ENCODE measurements at places on chromosomes 12 and 14.
A peak's percentile ranks its signal among the peaks of the same experiment; 100 is the strongest.

DNA sequence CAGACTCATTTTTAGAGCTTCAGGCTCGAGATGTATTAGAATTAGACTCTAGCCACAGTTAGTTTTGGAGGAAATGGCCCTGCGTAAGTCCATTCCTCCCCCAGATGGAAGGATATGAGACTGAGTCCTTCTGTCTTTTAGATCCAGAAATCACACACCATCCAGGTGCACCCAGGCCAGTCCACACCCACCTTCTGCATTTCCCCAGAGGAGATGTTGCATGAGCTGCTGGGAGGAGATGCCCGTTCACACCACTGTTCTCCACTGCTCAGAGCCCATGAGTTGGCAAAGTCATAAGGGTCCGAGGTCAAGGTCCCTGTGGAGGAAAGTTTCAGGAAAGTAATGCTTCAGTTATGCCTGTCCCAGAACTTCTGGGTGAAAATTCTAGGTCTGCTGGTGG lies 29.2 kb downstream of the VWF start:
- no peak for DNase-seq
- no peaks in the 10 kb centered on the region for H3K27me3 ChIP-seq
- no peak overlapping the region for H3K4me3 ChIP-seq
- no peak overlapping the region for H3K27ac ChIP-seq
- no peaks in the 10 kb centered on the region for H3K4me1 ChIP-seq

DNA sequence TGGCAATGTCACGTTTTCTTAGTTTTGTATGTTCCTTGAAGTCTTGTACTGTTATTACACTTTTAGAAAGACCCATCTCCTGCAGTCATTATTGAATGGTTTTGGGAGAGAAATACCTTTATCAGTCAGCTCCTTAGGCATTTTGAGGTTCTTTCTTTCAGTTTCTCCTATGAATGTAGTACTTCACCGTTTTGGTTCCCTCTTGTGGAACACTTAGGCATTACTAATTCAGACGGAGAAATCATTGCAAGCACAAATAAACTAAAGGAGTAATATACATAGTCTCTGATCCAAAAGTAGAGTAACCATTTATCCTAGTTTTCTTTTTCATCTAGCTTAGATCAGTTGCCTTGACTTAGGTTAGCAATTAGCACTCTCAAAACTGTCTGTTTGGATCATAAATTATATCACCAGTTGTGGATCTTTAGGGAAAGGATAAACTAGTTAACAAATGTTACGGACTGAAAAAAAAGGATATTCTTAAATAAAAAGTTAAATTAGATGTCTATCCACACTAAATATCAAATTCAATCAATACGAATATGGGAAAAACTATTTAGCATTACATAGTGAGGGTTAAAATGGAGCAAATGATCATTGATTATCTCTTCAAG lies 1538.3 kb upstream of the SEL1L start:
- no peaks in the 10 kb centered on the region for H3K36me3 ChIP-seq
- no peak overlapping the region for H3K27ac ChIP-seq
- H3K4me3 ChIP-seq: peak overlapping the region; percentile 25
- no peaks in the 10 kb centered on the region for H3K27me3 ChIP-seq
- DNase-seq: peak; percentile 51
- H3K4me1 ChIP-seq: no peaks in the 10 kb centered on the region

GRCh38 chr12:4276524-4277204 lies 3.1 kb downstream of the CCND2 start:
- H3K4me1 ChIP-seq: peaks cover 44% of the 10 kb centered on the region
- peaks cover 48% of the 10 kb centered on the region for H3K36me3 ChIP-seq
- peak; percentile 90 for DNase-seq
- H3K27me3 ChIP-seq: no peaks in the 10 kb centered on the region
- peak overlapping the region; percentile 91 for H3K4me3 ChIP-seq

- H3K4me3 ChIP-seq: no peak overlapping the region
- DNase-seq: no peak
- H3K27ac ChIP-seq: no peak overlapping the region
- H3K27me3 ChIP-seq: no peaks in the 10 kb centered on the region
- no peaks in the 10 kb centered on the region for H3K4me1 ChIP-seq
Measured at GRCh38 chr12:125276567-125276966, 211.3 kb downstream of the AACS start.

DNA sequence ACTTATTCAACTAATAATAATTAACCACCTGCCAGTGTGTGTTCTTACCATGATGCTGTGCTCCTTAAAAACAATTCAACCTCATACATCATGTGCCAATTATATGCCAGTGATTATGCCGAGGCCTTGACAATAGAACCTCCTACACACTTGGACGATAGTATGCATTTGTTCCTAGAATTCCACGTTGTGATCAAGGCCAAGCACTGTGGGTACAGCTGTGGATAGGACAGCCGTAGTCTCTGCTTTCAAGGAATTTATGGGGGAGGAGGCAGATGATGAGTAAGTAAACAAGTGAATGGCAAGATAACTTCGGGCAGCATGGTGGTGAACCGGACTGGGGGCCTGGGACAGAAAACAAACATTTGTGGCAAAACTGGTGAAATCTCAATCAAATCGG lies 18.0 kb upstream of the MYO1H start:
- no peaks in the 10 kb centered on the region for H3K27me3 ChIP-seq
- DNase-seq: no peak
- no peak overlapping the region for H3K4me3 ChIP-seq
- H3K27ac ChIP-seq: no peak overlapping the region
- no peaks in the 10 kb centered on the region for H3K4me1 ChIP-seq

DNA sequence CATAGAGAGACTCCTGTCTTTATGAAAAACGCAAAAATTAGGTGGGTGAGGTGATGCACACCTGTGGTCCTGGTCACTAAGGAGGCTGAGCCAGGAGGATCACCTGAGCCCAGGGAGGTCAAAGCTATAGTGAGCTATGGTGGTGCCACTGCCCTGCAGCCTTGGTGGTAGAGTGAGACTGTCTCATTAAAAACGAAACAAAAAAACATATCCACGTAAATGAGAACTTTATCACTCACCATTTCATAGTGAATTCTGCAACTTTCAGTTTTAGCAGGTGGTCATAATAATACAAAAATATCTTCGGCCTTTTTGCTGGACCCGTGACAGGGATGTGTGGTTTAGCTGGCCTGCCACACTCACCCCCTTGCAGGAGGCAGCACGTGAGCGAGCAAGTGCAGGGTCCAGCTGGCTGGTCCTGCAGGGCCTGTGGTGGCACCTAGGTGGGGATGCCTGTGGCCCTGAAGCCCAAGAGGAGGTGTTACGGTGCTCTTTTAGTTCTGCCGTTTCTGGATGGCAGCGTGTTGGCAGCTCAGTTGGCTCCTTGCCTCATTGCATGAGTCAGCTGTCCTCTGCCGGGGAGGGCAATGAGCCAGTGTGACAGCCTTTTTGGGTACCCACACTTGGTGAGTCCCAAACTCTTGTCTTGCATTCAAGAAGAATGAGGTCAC lies 1330.7 kb upstream of the TMEM132C start:
- DNase-seq: peak; percentile 51
- H3K4me1 ChIP-seq: no peaks in the 10 kb centered on the region
- peak overlapping the region; percentile 63 for H3K27ac ChIP-seq
- H3K36me3 ChIP-seq: no peaks in the 10 kb centered on the region
- peak overlapping the region; percentile 54 for H3K4me3 ChIP-seq
- no peaks in the 10 kb centered on the region for H3K27me3 ChIP-seq

- H3K27me3 ChIP-seq: no peaks in the 10 kb centered on the region
- DNase-seq: peak; percentile 83
- no peaks in the 10 kb centered on the region for H3K4me1 ChIP-seq
- H3K27ac ChIP-seq: peak within 1 kb of the TSS; percentile 34
- H3K36me3 ChIP-seq: no peaks in the 10 kb centered on the region
Measured at GRCh38 chr14:67599698-67600561, at the start of gene PIGH. Gene PIGH (minus strand): TSS chr14:67600268. CDS start chr14:67600203, 65 bp downstream.

- no peak for DNase-seq
- H3K4me1 ChIP-seq: no peaks in the 10 kb centered on the region
- no peak overlapping the region for H3K27ac ChIP-seq
Measured at GRCh38 chr12:69225251-69225910, 14.0 kb upstream of the CPSF6 start.

- no peak overlapping the region for H3K4me3 ChIP-seq
- no peaks in the 10 kb centered on the region for H3K36me3 ChIP-seq
- no peak for DNase-seq
- H3K27me3 ChIP-seq: no peaks in the 10 kb centered on the region
- no peak overlapping the region for H3K27ac ChIP-seq
Measured at GRCh38 chr12:86826051-86826450, 569.9 kb upstream of the MGAT4C start.

GRCh38 chr14:68248481-68249255 lies 429.1 kb downstream of the RAD51B start:
- no peaks in the 10 kb centered on the region for H3K4me1 ChIP-seq
- H3K36me3 ChIP-seq: no peaks in the 10 kb centered on the region
- H3K27me3 ChIP-seq: no peaks in the 10 kb centered on the region
- H3K4me3 ChIP-seq: no peak overlapping the region
- DNase-seq: peak; percentile 11

DNA sequence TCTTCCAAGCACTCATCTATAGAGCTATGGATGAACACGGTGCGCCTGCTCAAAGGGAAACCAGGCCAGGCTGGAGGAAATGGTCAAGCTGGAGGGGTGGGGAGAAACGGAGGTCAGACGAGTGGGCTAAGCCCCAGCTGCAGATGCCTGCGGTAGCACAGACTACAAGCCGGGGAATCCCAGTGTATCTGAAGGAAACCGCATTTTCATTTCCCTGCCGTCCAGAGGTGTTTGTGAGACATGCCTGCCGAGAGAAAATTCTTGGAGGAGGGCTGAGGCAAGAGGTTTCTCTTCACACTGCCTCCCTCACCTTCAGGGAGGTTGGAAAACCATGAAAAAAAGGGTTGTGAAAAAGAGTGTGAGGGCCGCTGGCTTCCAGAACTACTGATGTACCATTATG lies 102.0 kb upstream of the FOXN3 start:
- no peaks in the 10 kb centered on the region for H3K27me3 ChIP-seq
- no peak for DNase-seq
- no peaks in the 10 kb centered on the region for H3K36me3 ChIP-seq
- H3K4me3 ChIP-seq: no peak overlapping the region

DNA sequence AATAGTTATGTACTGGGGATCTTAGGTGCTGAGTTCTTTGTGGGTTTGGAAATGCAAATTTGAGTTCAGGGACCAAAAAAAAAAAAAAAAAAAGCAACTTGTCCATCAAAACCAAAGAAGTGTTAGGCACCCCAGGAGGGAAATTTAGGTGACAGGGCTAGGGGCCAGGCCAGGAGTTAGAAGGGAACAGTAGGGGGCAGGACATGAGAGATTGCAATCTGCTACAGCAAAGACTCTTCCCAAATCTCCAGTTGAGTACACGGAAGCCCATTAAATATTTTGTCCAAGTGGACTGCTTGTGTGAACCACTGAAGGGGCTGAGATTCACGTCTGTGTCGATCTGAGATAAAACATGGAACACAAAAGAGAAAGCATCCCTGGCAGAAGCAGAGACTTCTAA lies 52.8 kb downstream of the TSPAN19 start:
- H3K27ac ChIP-seq: no peak overlapping the region
- no peaks in the 10 kb centered on the region for H3K27me3 ChIP-seq
- H3K4me3 ChIP-seq: no peak overlapping the region

DNA sequence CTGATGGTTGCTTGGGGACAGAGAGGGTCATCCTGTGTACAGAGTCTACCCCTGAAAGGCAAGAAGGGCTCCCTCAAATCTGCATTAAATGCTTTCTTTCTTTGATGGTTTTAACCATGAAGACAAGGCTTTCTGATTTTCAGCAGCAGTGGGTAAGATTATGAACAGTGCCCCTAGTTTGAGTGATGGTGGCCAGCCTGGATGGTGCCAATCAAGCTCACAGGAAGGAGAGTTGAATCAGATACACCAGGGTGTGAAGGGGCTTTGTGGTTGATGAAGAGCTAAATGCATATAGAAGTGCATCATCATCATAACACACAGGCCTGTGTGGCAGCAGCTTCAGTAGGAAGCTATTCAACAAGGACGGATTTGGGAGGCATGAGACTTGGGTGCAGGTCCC lies 5.7 kb downstream of the KRT85 start:
- peaks cover 6% of the 10 kb centered on the region for H3K4me1 ChIP-seq
- no peaks in the 10 kb centered on the region for H3K36me3 ChIP-seq
- H3K27me3 ChIP-seq: peaks cover 88% of the 10 kb centered on the region

DNA sequence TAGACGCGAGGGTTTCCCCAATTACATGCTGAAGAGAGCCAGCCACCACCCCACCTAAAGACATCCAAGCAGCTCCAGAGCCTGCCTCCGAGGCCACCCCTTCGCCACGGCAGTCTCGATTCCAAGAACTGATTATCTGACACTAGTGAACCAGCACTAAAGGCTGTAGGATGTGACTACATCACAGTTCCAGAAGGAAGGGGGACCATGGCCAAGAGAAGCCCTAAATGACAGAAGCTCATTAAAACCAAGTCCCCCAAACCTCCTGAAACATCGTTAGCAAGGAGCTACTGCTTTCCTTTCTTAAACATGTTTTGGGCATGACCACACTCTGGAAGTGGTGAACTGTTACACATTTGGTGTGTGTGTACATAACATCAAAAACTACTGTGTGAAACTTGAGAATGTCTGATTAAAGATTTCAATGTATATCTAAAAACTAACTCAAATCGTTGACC lies 88.2 kb downstream of the DUSP16 start:
- H3K36me3 ChIP-seq: peaks cover 4% of the 10 kb centered on the region
- no peak overlapping the region for H3K27ac ChIP-seq
- DNase-seq: no peak
- H3K4me1 ChIP-seq: no peaks in the 10 kb centered on the region

DNA sequence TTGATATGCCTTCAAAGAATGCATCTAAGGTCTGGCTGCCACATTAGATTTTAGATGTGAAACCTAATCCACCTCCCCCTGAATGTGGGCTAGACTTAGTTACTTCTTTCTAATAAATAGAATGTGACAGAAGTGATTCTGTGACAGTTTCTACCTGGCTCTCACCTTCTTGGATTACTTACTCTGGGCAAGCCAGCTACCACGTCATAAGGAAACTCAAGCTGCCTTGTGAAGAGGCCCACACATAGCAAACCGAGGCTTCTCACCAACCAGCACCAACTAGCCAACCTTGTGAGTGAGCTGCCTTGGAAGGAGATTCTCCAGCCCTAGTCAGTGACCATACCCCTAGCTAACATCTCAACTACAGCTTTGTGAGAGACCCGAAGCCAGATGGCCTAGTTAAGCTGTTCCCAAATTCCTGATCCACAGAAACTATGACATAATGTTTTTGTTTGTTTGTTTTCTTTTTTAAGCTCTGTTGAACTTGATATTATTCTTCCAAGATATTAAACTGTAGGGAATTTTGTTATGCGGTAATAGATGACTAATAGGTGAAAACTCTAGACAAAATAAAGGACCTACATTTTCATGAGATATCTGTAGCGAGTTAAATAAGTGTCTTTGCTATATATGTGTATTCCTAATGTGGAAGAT lies 6.2 kb downstream of the GPR19 start:
- no peak for DNase-seq
- peaks cover 26% of the 10 kb centered on the region for H3K4me1 ChIP-seq
- no peak overlapping the region for H3K27ac ChIP-seq

GRCh38 chr14:77542421-77543239 lies 44.0 kb upstream of the ISM2 start:
- DNase-seq: no peak
- H3K4me3 ChIP-seq: no peak overlapping the region

All from MM.1S (cell line).